Activated CD4-positive, alpha-beta T cell treated with anti-CD3 and anti-CD28 coated beads, Interleukin-2, amount 50 U/mL, for 16 hours (primary cell): ENCODE measurements at places on chromosomes 6 and 20.

GRCh38 chr6:39754514-39755115, 29.4 kb upstream of the KIF6 start:
- no peak for DNase-seq

DNA sequence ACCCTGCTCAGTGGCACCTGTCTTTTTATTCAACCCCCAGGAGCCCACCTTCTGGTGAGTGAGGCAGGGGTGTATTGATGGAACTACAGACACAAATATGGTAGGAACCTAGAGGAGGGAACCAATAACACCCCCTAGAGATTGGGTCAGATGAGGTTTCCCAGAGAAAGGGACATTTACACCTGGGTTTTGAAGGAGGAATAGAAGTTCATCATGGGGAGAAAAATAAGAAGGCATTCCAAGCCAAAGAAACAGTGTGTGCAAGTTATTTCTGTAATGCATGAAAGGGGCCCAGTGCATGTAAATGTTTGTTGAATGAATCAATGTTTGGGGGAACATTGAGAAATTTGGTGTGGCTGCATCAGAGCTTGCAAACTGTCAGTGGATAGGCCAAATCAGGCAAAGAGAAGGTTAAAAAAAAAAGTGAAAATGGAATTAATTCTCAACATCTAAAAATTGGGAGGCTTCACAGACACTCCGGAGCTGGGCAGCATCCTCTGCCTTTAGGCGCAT, 11.1 kb upstream of the KIAA1755 start:
- DNase-seq, result no peak

DNA sequence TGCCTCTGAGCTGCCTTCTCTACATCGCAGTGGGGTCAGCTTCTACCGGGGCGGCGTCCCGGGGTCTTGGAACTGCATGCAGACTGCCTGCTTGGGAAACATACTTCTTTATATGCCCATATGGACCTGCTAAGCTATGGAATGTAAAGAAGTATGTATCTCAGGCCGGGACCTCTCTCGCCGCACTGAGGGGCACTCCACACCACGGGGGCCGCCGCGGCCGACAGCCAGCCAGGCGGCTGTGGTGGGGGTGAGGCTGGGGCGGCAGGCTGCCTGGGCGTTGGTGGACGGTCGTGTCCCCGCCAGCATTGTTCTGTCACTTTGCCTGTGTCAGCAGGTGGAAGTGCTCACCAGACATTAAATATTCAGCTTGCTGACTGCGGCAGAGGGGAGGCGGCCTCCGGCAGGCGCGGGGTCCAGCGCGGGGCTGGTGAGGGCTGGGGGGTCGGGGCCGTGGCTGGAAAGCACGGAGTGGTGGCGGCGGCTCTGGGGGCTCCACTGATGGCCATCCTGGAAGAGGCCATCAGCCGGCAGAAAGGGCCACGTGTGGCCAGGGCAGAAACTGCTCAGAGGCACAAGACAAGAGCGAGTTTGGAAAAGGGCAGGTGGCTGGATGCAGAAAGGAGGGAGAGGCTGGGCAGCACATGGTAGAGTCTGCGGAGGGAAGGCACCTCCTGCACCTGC, 78.6 kb upstream of the GATA5 start:
- no peak for DNase-seq

- DNase-seq, result no peak
Observed at GRCh38 chr6:13581700-13582229, 7.4 kb downstream of the SIRT5 start.

GRCh38 chr6:118101831-118102345, 194.8 kb downstream of the SLC35F1 start:
- DNase-seq, result no peak

DNA sequence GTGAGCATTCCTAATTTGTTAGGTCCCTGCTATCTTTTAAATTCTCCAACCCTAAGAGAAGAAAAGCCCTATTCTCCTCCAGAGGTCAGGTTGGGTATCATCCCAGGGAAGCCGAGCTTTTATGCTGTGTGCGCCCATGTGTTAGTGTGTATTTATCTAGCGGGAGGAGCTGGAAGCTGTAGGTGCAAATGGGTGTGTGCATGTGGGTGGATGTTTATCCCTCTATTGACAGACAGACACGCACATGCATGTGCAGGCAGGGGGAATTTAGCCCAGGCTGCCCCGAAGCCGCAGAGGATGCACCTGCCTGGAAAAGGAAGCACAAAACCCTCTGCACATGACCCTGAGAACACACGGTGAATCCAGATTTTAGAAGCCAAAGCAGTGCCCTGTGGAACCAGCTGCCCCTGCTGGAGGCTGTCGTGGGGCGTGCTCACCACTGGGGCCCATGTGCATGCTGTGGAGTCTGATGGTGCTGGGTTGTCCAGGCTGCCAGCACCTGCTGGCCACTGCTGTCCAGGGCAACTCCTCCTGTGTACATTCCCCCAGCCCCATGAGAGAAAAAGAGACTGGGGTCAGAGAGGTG, 397.5 kb downstream of the TAF4 start:
- no peak for DNase-seq

DNA sequence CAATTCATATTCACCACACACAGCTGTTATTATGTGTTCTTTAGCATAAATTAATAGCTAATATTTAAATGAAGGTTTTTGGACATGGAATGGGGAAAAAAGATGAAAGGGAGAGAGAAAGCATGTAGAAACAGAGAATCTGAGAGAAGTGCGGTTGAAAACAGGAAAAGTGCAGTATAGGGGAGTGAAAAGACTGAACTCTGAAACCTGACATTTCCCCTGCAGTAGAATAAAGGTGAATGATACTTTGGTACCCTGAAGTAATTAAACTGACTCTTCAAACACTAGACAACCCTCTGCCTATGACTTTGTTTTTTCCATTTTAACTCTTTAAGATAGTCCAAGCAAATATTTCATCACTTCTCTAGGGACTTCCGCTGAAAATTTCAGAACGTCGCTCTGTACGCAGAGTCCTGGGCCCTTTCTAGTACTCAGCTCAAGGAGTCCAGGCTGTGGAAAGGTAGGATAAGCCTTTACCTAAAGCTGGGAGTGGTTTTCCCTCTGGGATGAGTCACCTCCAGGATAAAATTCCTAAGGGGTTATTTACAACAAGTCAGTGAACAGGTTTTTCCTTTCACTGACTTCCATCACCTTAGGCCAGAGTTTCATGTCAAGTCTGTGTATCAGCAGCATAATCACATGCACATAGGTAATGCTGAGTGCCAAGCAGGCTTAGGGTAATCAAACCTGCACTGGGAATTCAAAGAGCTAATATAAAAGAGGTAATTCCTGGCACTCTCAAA, 614.5 kb downstream of the PKHD1 start:
- no peak for DNase-seq

DNA sequence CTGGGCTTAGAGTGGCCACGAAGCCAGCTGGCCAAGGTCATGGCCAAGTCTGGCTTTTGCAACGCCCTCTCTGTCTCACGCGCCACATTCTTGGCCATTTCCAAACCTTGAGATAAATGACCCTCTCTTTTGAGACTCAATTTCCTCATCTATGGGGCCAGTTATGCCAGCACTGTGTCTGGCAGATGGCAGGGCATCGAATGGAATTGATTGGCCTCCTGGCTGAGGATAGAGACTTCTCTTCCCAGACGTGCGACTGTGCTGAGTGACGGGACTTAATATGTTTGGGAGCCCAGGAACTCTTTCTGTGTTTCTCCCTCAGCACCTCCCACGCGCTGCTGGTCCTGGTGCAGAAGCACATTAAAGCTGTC, 7.6 kb downstream of the BPIFB2 start:
- no peak for DNase-seq

DNA sequence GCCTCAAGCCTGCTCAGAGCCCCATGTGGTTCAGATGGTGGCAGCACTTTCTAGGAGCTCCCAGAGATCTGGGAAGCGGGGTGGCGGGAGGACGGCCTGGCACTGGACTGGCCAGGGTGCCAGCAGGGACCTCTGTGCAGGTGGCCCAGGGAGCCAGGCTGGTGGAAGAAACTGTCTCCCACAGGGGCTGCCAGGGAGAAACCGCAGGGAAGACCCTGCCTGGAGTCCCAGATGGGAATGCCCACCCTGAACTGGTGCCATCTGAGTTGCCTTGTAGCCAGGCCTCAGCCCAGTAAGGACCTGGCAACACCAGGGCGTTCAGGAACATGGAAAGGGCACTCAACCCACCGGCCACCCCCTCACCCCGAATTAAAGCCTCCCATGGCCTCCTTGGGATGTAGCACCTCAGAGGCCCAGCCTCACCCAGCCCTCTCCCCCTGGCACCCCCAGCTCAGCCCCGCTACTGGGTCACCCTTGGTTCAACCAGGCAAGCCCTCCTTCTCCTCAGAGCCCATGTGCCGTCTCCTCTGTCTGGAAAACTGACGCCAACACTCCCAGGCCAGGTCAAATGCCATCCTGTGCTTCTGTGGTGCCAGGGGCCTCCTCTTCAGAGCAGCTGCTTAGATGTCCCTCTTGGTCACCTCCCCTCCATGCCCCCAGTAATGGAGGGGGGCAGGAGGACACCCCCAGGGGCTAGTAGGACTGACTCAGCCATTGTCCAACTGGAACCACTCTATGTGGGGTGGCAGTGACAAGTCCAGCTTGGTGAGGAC, 5.9 kb upstream of the C20orf144 start:
- no peak for DNase-seq

DNA sequence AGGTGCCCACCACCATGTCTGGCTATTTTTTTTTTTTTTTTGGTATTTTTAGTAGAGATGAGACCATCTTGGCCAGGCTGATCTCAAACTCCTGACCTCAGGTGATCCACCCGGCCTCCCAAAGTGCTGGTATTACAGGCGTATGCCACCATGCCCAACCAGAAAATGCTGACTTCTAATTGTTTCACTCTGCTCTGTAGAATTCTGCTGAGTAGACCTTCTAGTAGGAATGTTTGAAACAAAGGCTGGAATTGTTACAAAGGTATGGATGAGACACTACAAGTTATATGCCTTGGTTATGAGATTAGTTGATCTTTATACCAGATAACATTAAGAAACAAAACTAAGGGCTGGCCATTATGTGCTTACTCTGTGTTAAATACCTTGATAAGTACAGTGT, 44.8 kb downstream of the MEP1A start:
- no peak for DNase-seq

GRCh38 chr6:105642708-105643107, 239.8 kb upstream of the PREP start:
- DNase-seq, result no peak

- DNase-seq, result no peak
Observed at GRCh38 chr20:62349556-62350097, 17.5 kb downstream of the LAMA5 start.

- no peak for DNase-seq
Observed at GRCh38 chr6:84892671-84893070, 128.3 kb upstream of the TBX18 start.

GRCh38 chr20:39624316-39624715, 662.2 kb downstream of the DHX35 start:
- DNase-seq, result no peak

- DNase-seq, result no peak
Observed at GRCh38 chr6:100663219-100663863, 198.6 kb upstream of the SIM1 start.

DNA sequence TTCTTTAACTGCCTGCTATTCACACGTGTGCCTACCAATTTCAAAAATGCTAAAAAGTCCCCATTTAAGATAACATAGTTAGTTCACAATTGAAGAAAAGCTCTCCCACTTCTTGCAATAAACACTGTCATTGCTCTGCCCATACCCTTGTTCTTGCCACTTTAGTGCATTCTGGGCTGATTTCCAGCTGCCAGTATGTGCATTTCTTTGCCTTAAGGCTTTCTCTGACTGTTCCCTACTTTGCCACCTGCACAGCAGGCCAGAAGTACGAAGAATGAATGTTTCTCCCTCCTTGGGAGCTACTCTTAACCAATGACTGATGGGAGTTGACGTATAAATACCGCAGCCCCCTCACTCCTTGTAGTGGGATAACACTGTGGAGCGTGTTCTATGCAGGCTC, 16.0 kb upstream of the ATRN start:
- DNase-seq, result no peak

DNA sequence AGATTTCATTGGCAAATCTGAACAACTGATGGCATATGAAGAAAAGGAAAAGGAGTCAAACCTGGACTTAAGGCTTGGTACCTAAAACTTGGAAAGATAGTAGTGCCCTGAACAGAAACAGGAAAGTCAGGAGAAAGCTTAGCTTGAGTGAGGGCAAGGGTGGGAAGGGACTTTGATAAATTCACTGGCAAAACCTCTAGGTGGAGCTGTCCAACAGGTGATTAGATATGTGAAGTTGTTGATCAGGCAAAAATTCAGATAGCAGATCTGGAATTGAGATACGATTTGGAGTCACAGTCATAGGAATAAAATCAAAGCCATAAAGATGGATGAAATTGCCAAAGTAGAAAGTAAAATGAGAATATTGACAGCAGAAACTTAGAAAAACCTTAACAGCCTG, 16.1 kb upstream of the ZNF292 start:
- peak; percentile 65 for DNase-seq

DNA sequence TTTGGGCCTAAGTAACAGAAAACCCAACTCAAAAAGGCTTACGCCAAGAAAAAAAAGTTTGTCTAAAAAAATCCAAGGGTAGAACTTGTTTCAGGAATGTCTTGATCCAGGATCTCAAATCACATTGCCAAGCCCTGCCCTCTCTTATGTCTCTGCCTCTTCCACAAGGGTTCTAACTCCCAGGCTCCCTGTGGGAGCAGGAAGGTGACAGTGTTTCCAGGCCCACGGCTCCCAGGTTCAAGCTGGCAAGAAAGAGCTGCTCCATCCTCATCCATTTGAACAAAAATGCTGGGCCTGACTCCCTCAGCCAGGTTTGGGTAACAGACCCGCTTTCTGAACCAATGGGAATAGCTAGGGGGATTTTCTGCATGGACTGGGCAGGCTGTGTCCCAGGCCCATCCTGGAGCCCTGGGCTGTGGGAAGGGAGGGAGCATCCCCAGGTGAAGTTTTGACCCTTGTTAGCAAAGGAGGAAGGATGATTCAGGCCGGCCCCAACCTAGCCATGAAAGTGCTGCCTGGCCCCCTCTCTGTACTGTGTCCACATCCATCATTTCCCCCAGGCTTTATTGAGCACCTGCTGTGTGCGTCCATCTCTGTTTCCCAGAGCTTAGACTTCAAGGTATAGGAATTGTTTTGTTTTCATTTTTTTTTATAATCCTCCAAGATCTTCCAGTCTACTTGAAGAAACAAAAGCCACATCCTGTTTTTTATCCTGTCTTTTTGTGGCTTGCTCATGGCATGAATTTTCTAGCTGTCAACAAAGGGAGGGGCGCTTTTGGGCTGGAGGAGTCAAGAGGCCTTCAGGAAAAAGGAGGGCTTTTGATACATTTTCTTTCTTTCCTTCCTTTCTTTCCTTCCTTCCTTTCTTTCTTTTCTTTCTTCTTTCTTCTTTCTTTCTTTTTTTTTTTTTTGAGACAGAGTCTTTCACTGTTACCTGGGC, 159.8 kb downstream of the TFAP2C start:
- no peak for DNase-seq

DNA sequence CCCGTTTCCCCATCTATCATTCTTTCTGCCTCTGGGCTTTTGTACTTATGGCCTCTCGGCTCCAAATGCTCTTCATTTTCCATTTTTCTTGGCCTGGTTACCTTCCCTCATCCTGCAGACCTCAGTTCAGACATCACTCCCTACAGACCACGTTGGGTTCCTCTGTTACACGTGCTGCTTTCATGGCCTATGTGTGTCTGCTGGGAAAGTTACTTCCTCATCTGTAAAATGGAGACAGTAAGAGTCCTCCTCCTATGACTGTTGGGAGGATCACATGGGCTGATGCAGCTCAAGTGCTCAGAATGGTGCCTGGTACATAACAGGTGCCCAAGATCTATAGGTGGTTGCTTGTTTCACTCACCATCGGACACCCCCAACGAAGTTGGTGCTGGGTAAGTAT, 13.5 kb downstream of the KCNK17 start:
- no peak for DNase-seq

- peak; percentile 28 for DNase-seq
Observed at GRCh38 chr6:28977341-28978132, 27.6 kb downstream of the ZNF311 start.
